SK-N-DZ (cell line): ENCODE measurements at places on chromosomes 3 and 15.

DNA sequence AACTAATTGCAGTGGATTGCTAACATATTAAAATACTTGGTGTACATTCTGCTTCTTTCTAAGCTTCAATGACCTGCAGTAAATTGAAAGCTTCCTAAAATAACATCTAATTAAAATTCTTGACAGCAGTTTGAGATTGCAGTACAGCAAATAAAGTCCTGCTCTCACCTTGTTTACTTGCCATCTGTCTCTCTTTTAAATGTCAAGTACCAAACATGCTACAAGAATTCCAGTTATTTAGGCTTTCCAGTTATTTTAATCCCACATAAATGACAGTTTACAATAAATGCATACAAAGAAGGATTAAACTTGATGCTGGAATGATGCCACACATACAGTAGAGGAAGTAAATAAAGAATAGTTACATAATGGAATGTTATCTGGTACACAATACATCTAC, 33.2 kb downstream of the CBLB start:
- no peak for DNase-seq

DNA sequence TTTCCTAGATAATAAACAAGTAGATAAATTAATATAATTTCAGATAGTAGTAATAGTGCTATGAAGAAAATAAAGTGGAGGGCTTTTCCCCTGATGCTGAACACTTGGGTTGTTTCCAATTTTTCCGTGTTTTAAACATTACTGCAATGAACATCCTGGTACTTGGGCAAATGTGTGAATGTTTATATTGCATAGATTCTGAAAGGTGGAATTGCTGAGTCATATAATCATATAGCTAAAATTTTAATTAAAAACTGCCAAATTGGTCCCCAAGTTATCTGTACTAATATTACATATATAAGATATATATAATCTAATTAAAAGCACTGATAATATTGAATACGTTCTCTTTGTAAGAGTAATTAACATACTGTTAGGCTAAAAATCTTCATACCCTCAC, 10.0 kb downstream of the PPP2R3A start:
- no peak for DNase-seq

DNA sequence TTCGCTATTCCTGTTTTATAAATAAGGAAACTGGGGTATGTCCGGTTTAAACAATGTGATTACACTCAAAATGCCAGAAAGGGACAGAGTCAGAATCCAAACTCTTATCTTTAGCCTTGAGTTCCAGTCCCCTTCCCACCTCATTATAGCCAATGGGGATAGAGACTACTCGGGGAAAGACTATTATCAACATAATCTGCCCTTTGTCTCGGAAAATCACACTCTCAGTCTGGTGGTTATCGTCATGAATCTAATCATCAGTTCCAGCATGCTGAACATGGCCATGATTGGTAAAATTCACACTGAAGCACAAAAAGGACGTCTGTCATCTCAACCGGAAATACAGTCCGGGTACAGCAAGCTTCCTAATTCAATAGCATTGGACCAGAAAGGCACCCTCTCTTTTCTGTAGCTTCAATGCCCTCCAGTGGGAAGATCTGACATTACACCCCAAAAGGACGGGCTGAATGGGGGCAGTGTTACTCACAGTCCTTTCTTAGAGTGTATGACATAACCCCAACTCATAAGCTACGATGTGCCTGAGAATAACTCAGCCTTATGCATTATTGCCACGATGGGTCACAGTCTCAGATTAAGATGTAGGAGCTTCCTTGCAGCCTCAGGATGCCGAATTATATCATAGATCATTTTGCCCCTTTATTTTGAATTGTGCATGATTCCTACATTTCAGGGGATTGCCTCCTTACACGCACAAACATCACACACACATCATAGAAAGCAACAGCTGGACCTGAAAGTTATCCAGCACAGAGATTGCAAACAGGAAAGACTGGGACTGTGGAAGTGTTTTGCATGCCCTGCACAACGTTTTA, 390.4 kb upstream of the LMCD1 start:
- DNase-seq = peak; percentile 80

DNA sequence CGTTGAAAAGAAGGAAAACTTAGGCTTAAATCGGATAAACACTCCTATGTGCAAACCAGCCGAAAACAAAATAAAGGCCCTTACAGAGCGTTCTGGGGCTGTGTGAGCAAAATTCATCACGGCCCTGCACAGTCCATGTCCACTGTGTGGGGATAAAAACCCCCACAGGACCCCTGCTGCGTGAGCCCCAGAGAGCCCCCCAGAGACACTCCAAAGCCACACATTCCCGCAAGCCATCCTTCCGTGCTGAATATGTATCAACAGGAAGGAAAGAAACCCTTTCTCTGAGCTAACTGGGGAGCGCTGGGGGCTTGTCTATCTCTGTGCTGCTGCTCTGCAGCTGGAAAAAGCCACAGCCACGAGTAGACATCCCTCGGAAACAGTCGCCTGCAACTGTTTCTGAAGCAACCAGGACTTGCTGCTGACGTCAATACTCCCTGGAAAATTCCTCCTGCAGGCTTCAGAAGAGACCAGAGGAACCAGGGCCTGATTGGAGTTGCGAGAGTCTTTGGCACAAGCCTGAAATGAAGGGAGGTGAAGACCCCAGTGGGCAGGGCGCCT, 72.7 kb downstream of the NUP210 start:
- DNase-seq = no peak

DNA sequence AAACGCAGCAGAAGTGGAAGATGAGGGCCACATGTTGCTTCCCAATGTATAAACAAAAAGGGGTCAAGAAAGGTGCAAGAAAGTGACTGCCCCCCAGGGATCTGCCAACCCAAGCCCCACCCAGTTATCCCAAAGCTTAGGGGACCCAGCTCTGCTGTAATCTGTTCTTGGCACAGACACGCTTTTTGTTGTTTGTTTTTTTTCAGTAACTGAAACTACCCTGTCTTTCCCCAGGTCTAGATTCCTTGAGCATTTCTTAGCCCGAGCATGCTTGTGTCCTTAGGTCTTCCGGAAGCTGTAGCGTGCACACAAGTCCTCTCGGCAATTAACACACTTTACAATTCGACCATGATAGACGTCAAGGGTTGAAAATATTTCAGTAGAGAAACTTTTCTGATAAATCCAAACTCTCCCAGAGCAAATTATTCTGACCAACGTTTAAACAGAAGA, 8.5 kb upstream of the PPARG start:
- DNase-seq = no peak

GRCh38 chr3:172309741-172310427, 138.4 kb downstream of the GHSR start:
- no peak for DNase-seq

DNA sequence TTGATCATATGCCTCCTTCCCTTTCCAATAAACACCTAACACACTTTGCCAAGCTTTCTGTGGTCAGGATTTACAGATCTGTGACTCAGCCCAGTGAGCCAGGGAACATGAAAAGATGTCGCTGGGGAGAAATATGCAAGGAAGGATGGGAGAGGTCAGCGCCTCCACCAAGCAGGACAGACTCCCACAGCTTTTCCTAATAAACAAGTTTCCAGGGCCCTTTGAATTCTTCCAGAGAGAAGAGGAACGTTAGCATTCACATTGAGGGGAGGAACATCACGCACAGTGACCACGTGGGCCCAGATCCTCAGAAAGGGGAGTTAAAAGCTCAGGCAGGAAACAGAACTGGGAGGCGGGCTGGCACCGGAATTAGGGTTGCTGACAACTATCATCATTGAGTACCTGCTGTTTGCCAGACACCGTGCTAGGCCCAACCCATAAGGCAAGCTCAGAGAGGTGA, 33.3 kb upstream of the MRPS22 start:
- DNase-seq = no peak

- no peak for DNase-seq
Observed at GRCh38 chr3:154398084-154398967, 31.7 kb downstream of the GPR149 start.

GRCh38 chr3:24589513-24589851, 94.8 kb upstream of the THRB start:
- no peak for DNase-seq

DNA sequence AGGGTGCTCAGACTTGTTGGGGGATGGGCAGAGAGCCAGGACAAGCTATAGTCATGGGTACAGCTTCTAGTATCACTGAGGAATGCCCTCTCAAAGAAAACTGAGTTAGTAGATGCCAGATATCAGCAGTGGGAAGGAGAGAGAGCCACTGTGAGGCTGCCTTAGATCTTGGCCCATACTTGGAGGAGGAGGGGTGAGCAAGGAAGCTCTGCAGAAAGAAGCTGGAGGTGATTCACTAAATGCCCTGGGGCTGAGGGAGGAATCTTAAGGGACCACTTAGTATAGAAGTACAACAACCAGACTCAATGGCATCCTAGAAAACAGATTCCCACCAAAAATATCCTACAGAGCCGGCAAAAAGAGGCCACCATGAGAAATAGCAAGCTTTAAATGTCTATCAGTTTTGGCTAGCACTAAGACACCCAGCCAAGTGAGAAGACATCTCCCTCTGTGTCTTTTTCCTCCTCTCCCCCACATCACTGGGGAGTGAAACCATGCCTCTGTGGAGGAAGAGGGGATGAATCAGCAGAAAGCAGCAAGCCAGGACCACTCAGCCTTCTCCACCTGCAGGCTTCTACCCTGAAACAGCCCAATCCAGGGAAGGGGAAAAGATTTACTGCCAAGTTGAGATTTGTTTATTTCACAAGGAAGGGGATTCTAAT, 282.5 kb upstream of the STT3B start:
- DNase-seq = no peak

DNA sequence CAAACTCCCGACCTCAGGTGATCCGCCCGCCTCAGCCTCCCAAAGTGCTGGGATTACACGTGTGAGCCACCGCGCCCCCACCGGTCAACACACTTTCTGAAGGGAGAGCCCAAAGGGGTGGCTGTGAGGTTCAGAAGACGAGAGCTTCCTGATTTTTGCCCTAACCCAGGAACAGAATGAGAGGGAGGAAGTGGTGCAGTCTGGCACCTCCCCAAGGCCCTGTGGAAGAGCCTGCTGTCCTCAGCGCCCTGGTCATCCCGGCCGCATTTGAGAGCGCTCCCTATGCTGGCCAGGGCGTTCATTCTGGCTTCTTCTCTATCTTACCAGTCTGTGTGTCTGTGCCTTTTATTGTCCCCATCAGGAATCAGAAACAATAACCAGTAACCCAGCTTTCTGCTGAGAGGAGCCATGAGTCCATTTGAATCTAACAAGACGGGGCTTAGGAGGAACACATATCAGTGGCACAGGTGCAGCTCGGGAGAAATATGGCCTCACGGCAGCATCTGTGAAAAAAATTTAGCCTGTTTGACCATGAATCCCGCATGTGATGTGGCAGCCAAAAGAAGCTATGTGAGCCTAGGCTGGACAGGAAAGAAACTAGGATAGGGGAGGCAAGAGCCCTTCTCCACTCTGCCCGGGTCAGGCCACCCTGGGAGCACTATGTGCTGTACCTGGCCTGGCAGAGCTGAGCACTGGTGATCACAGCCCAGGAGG, 12.9 kb downstream of the BDH1 start:
- no peak for DNase-seq

- no peak for DNase-seq
Observed at GRCh38 chr15:66573719-66574595, 8.2 kb upstream of the LCTL start.

- peak; percentile 12 for DNase-seq
Observed at GRCh38 chr3:20974396-20974795, 776.6 kb downstream of the ZNF385D start.

DNA sequence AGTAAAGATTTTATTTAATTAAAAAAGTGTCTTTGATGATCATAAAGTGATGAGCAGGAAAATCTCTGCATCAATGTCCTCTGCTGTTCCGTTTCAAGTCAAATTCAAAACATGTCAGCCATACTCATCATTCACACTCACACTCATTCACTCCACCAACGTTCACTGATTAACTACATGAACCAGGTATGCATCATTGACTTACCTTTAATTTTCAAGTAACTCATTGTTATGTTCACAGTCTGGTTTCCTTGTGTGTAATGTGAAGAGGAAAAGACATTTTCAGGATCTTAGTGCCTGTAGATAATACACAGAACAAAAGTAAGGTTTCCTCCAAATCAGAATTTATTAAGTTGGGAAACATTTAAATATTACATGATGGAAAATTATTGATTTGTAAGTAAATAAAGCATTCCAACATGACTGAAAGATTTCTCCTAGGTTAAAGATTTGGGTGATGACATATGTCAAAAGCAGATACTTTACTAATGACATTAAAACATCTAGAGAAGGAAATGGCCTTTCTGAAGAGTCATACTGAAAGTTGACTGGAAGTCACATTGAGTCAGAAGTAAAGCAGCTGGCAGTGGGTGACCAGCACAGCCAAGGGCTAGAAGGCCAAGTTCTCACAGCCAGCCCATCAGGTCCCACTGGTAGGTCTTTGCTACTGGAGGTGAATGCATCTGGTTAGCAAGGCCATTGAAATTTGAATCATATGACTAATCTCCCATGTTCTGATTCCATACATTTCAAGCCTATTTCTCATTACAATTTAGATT, 251.9 kb downstream of the CDIN1 start:
- DNase-seq = no peak

DNA sequence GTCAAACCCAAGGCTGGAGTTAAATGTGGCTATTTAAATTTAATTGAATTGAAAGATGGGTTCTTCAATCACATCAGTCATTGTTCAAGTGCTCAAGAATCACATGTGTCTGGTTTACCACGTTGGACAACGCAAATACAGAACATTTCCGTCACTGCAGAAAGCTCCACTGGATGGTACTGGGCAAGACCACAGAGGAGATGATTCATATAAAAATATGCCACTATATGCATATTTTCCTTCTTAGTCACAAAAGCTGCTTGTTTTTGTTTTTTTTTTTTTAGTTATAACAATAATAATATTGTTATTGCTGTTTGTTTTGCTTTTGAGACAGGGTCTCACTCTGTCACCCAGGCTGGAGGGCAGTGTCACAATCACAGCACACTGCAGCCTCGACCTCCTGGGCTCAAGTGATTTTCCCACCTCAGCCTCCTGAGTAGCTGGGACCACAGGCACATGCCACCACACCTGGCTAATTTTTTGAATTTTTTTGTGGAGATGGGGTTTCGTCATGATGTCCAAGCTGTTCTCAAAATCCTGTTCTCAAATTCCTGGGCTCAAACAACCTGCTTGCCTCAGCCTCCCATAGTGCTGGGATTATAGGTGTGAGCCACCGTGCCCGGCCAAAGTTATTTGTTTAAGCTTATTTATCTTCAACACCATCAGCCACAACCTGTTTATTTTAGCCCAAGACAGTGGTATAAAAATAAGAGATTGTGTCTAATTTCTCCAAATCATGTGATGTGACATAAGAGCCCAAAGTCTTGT, 19.4 kb downstream of the RTP3 start:
- no peak for DNase-seq

- DNase-seq = no peak
Observed at GRCh38 chr3:117688583-117688982, 979.0 kb downstream of the TUSC7 start.
